Suppressor macrophage (primary cell): ENCODE measurements at places on chromosomes 13 and 19.
A peak's percentile ranks its signal among the peaks of the same experiment; 100 is the strongest.

GRCh38 chr19:7926727-7927604 lies 1.0 kb upstream of the CTXN1 start:
- DNase-seq = no peak

- peak; percentile 66 for DNase-seq
Measured at GRCh38 chr19:958967-959855, 24.9 kb upstream of the WDR18 start.

- peak; percentile 81 for DNase-seq
Measured at GRCh38 chr19:49889687-49890348, 6.9 kb downstream of the IL4I1 start.

DNA sequence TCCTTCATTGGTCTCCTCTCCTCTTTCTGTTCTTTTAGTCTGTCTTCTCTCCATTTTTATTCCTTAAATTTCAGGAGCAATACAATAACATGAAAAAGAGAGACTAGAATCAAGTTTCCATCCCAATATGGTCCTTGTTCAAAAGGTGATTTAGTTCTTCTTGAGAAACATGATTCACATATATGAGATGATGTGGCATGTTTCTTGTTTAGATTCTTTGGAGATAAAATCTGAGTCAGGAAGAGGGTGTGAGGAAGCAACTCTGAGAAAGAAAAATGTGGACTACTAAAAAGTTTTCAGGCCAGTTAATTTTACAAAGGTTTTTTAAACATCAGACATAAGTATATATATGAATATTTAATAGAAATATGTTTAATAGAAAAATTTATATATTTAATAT lies 231.4 kb downstream of the OXGR1 start:
- no peak for DNase-seq

GRCh38 chr13:24724714-24725113 lies 39.3 kb upstream of the RNF17 start:
- no peak for DNase-seq

- no peak for DNase-seq
Measured at GRCh38 chr13:95547531-95548167, 4.9 kb upstream of the CLDN10 start.

GRCh38 chr19:10730932-10731331 lies 13.1 kb downstream of the DNM2 start:
- peak; percentile 35 for DNase-seq
